ENCODE measurements at places on chromosomes 7 and 10.

DNA sequence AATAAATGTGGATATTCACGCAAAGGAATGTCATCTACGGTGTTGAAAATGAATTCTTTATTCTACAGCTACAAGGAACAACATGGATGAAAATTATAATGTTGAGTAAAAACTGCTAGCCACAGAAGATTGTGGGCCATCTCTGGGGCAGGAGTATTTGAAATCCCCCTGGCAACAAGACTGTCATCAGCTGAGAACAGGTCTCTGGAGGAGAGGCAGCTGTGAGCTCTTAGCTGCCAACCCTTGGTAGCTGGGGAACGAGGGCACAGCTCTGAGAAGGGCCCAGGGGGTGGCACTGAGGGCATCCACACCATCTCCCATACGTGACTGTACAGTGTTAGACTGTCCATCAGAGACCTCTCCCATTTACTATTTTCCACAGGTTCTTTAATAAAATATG, 340.1 kb upstream of the MGMT start:
- no peak for DNase-seq

- DNase-seq, result no peak
Observed at GRCh38 chr10:96560966-96561887, 25.6 kb downstream of the TM9SF3 start.

DNA sequence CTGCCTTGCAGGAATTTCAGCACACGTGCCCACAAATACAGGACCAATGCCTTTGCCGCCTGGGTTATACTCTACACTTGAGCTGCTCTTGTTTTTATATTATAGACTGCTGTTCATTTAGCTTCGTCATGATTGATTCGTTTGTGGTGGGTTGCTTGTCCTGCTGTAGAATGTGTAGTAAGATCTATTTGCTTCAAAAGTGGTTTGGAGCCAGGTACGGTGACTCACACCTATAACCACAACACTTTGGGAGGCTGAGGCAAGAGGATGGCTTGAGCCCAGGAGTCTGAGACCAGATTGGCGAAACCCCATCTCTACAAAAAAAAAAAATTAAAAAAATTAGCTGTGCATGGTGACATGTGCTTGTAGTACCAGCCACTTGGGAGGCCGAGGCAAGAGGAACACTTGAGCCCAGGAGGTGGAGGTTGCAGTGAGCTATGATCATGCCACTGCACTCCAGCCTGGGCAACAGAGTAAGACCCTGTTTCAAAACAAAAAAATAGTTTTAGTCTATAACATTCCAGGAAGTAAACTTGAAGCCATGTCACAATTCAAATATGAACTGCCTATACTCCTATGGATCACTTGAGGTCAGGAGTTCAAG, 9.0 kb upstream of the RHBDD2 start:
- no peak for DNase-seq

DNA sequence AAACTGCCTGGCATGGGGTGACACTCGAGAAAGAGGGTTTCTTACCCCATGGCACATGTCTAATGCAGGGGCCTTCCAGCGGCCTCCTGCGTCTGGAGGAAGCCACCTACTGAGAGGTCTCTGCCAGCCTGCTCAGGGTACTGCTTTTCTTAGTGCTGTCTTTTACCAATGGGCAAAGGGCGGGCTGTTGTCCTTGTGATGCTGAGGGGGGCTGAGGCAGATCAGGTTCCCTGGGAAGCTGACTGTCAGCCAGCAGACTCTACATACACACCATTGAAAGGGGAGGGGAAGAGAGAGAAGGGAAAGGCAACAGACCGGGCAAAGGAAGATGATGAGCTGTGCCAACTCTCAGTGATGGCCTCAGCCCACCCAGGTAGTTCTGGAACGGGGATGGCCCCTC, 48.7 kb downstream of the COL13A1 start:
- DNase-seq, result no peak

GRCh38 chr7:137948083-137948844, 53.6 kb downstream of the CREB3L2 start:
- no peak for DNase-seq

- peak; percentile 63 for DNase-seq
Observed at GRCh38 chr10:19683960-19684359, 132.3 kb upstream of the PLXDC2 start.

DNA sequence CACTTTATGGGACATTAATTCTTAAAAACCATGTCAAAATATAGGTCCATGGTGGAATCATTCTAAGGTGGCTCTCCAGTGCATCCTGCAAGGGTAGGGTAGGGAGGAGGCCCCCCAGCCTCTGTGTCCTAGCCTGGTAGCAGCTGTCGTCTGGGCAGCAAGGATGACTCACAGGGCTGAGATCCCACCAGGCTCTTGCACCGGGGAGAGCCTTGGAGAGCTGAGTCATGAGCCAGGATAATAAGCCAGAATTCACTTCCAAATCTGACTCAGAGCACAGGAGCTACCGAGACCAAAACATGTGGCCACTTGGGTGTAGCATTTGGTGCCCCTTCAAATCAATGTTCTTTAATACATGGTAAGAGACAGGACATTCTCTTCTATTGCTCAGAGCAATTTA, 298.5 kb downstream of the NEBL start:
- DNase-seq, result peak; percentile 95

GRCh38 chr10:43983856-43984271, 335.2 kb upstream of the ZNF32 start:
- DNase-seq, result no peak

- no peak for DNase-seq
Observed at GRCh38 chr7:134928554-134928953, 57.8 kb upstream of the AGBL3 start.

DNA sequence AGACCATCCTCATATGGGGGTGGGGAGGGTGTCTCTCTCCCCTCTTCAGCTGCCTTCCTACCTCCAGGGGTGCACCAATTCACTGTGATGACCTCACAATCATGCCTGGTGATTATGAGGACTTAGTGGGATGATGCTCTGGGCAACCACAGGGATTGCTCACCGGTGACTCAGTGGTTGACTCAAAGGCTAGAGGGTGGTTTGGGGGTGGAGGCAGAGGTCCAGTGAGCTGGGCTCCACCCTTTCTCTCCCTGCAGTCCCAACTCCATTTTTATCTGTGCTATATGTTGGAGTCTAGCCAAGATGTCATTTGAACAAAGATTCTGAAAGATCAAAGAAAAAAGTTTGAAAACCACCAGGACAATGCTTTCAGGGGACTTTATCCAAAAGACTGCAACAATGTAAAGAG, 286.9 kb downstream of the KCNMA1 start:
- DNase-seq, result peak; percentile 100

DNA sequence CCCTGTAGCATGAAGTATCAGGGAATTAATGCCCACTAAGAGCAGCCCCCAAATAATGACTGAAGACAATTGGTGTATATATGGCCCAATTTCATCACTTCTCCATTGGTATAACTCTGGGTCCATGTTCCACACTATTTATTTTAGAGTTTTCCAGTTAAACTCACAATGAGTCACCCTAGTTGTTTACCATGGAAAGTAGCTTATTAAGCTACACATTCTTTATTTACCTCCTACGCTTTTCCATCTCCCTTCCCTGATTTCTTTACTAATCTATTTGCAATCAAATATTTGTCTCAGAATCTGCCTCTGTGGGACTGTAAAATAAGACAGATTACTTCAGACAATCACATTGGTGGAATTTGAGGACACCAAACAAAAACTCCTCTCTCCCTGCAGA, 655.6 kb downstream of the SORCS1 start:
- no peak for DNase-seq
